ENCODE measurements at places on chromosomes 11 and 22. TPM values are rescaled to one million over a fixed set of nuclear protein-coding genes. Genes with fewer than 3 reads are reported as not detected.

DNA sequence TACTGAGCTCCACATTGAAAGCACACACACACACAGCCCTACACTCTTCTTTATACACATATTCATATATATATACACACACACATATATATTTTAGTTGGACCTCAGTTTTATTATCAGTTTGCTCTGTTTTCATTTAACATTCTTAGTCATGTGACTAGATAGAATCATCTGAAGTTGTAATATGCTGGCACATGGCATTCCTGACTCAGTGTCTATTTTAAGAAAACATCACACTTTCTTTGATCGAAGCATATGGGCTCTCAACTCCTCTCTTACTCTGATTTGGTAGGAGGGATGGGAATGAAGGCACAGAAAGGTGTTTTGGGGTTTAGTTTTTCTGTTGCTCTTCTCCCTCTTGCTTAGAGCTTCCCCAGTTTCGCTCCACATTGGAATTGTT, 24.8 kb downstream of the AMOTL1 start:
- no peak for DNase-seq

DNA sequence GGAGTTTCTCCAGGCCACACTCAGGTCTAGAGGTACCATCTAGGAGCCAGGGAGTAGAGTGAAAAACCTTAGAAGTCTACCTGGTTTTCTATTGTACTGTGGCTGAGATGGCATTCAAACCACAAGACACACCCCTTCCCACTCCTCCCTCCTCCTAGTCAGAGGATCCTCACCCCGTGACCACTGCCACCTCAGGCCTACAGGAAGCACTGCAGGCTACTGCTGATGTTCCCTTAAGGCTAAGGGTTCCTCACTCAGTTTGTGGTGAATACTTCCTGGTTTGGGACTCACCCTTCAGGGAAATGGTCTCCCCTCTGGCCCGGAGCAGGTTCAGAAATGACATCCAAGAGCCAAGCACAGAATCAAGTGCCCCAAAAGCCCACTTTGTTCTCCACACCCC, 1293.9 kb downstream of the JRKL start:
- DNase-seq = no peak

DNA sequence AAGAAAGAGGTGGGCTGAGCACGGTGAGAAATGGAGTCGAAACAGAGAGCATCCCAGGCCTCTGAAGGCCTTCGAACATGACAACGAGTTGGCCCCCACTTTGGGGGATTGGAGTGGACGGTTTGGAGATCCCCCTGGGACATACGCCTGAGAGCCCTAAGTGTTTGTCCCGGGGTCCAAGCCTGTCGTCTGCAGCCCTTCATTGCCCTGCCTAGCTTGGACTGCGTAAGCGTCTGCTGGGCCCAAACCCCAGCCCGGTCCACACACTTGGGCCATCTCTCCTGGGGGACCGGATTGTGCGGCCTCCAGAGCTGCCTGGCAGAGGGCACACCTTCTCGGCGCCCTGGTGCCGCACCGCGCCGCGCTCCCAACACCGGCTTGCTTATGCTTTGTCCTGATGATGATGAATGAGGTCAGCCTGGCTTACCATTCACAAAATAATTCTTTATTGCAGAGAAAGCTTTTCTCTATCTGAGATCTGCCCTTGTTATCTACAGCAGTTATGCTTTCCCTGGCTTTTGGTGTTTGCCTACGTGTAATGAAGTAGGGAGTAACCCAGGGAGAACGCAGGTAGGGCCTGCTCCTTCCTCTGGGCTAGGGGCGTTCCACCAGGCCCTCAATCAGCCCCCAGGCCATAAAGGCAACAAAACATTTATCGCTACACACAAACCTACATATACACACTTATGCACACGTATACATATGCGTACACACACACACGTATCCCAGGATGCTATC, 85.9 kb upstream of the PPARA start:
- DNase-seq = no peak

- DNase-seq = no peak
These were observed 51.6 kb downstream of the GRAMD1B start for GRCh38 chr11:123481640-123482039.

- DNase-seq = no peak
These were observed 18.7 kb downstream of the TTC17 start for GRCh38 chr11:43377389-43377788.

DNA sequence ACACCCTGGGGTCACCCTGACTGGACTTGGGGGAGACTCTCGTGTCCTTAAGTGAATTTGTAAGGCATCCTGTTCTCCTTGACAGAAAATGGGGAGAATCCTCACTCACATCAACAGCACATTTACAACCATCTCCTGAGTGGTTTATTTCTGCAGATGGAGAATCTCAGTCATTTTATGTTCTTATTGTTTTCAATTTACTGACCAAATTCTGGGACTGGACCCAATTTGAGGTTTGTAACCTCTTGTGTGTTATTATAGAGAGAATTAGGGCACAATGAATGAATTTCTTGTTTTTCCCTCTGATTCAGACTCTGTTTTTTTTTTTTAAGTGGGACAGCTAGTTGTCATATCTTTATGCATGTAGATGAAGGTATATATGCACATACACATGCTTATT, 104.9 kb downstream of the ADAMTS15 start:
- DNase-seq = no peak

DNA sequence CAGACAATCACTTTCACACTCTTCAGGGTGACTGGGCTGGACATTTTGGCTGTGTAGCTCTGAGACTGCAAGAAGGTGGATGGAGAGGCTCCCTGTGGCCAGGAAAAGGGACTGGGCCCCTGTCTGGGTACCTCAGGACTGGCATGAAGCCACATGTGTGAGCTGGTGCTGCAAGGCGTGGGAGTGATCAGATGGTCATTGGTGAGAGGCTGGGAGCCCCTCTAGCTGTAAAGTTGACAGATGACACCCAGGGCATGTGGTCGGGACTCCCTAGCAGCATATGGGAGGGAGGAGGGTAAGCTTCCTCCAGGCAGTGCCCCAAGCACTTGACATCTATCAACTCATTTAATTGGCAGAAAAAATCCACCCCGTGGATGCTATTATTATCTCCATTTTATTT, 18.9 kb upstream of the CABP2 start:
- no peak for DNase-seq

DNA sequence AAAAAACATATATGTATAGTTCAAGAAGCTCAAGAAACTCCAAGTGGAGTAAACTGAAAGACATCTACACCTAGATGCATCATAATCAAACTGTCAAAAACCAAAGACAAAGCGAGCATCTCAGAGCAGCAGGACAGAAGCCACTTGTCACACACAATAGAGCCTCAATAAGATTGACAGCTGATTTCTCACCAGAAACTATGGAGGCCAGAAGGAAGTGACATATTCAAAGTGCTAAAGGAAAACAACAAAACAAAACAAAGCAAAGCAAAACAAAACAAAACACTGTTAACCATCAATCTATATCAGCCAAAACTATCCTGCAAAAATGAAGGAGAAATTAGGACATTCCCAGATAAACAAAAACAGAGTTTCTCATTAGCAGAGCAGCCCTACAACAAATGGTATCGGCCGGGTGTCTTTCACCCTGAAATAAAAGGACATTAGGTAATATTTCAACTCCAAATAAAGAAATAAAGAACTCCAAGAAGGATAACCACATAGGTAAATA, 65.8 kb upstream of the SEPTIN5 start:
- DNase-seq = no peak

DNA sequence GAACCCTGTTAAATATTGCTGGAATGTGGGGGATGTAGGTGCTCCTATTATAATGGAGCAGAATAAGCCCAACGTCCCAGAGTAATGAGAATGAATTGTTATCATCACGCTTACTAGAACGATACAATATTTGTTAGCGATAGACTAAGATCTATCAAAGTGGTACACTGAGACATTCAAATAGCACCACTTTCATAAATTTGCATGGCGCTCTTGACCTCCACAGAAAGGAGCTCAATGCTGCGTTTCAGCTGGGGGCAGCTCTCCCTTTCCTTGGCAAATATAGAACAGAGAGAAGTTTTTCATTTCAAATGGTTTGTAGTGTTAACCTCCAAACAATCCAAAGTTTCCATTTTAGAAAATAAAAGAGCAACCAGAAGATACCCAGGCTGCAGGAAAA, 38.2 kb upstream of the BLID start:
- DNase-seq = no peak

DNA sequence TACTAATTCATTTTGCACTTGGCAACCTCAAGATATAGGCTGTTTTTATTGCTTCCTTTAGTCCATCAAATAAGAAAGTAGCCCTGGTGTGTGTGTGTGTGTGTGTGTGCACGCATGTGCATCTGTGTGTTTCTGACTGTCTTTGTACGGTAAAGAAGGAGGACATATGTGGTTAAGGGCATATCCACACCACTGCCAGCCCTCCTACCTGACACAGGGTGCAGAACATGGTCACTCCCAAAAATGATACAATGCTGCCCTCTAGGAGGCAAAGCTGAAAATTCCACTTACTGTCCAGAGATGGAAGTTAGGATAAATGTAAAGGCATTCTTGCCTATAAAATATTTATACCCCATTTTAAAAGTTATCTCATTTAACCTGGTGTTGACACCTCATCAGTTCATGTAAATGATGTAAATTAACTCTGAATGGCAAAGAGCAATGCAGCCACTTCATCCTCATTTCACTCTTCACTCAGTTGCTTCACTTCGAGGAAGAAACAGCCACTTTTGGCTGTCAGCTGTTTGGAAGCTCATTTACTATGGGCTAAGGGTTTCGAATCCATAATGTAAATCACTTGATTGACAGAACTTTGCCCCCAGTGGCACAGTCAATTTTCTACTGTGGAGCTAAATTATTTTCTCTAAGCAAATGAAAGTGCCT, 83.1 kb upstream of the MTNR1B start:
- no peak for DNase-seq

DNA sequence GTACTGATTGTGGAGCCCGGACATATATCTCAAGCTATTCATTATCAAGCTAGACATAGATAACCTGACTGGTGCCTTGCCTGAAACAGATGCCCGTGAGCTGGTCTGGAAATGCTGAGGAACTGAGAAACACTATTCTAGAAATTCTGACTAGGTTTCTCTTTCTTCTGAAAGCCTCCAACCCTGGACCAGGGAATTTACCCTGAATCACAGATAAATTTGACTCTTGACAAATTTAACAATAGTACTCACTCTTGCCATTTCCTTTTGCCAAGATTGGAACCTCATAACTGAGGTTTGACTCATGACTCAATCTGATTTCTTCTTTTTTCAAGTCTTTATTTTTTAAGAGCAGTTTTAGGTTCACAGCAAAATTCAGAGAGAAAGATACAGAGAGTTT, 189.6 kb upstream of the SYN3 start:
- no peak for DNase-seq

- DNase-seq = no peak
These were observed 6.8 kb upstream of the LIF start for GRCh38 chr22:30253205-30253852.

- DNase-seq = no peak
These were observed 7.7 kb downstream of the SLC25A18 start for GRCh38 chr22:17570851-17571631.

DNA sequence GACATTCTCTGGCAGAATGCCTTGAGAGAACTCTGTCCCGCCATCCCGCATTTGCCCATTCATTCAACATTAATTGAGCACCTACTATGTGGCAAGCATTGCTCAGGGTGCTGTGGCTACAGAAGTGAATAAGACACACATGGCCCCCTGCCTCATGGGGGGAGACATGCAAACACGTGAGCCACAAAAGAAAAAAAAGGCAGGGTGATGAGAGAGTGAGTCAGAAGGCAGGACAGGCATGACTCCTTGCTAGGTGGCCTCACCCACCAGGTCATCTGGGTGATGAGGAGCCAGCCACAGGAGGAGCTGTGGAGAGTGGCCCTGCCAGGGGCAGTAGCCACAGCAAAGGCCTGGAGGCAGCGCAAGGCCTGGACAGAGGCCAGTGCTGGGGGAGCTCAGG, 4.9 kb downstream of the CHRM4 start:
- no peak for DNase-seq

DNA sequence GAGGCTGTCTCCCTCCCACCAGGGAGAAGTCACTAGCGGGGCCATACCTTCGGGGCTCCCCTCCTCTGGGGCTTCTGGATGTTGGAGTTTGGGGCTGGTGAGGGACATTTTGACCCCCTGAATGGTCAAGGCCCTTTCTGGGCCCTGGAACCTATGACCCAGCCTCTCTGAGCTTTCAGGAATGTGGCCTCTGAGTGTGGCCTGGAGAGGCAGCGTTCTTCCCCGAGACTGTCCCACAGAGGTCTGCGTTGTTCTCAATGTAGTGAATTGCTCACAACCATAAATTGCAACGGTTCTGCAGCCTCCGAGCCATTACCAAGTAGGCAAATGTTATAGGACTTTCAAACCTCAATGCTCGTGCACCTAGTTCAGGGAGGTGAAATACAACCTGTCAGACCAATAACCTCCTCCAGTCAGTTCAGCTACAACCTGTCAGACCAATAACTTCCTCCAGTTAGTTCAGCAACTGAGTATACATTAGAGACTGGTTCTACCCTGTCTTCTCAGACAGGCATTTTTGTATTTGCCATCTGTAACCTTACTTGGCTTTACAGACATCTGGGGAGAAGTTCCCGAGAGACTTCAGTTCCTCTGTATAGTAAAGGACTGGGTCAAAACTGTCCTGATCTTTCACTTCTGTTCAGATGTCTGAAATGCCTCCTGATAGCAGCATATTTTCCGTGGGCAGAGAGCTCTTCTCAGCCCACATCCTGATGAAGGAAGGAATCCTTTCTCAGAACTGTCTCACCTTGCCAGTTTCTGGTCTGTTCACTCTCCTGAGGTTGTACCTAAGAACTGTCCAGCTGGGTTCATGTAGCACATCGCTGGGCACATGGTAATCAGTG, 34.2 kb downstream of the MICAL2 start:
- no peak for DNase-seq

- DNase-seq = no peak
These were observed 6.8 kb downstream of the INS start for GRCh38 chr11:2154195-2154585.

FOLH1 gene
- 10.9 TPM for total RNA-seq

CASP5 gene
- total RNA-seq = not detected

VEGFB gene
- total RNA-seq = 69.2 TPM

GAL3ST1 gene
- total RNA-seq = 0.19 TPM

IFT27 gene
- 21.1 TPM for total RNA-seq

SCGB1C1 gene
- not detected for total RNA-seq

SLC37A4 gene
- 23.0 TPM for total RNA-seq

All from glomerular endothelial cell (primary cell).